Stimulated activated CD8-positive, alpha-beta memory T cell treated with anti-CD3 and anti-CD28 coated beads, Interleukin-2, amount 100 ng/mL, for 48 hours (primary cell): ENCODE measurements at places on chromosomes 6 and 20.

GRCh38 chr20:47117773-47118172, 223.1 kb downstream of the EYA2 start:
- DNase-seq, result no peak

- no peak for DNase-seq
Observed at GRCh38 chr6:135525594-135525993, 28.1 kb upstream of the AHI1 start.

GRCh38 chr20:33232486-33233072, 3.2 kb upstream of the BPIFA1 start:
- no peak for DNase-seq

DNA sequence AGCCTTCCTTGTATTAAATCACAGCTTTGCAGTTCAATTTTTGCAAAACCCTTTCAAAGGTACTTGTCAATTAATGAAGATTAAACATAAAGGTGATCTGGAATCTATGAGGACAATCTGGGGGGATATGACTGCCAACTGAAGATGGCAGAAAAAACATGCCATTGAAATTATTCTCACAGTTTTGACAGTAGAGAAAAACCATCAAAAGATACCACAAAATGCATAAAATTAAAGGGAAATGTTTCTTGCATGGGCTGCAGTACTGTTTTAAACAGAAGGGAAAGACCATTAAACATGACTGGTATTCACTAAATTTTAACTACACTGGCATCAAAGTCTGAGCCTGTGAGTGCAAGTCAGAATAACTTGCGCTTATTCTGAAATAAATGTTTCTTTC, 194.2 kb downstream of the ATXN1 start:
- no peak for DNase-seq

- DNase-seq, result no peak
Observed at GRCh38 chr6:139940741-139941729, 566.6 kb upstream of the CITED2 start.

GRCh38 chr20:58019850-58020625, 208.4 kb downstream of the ANKRD60 start:
- no peak for DNase-seq

DNA sequence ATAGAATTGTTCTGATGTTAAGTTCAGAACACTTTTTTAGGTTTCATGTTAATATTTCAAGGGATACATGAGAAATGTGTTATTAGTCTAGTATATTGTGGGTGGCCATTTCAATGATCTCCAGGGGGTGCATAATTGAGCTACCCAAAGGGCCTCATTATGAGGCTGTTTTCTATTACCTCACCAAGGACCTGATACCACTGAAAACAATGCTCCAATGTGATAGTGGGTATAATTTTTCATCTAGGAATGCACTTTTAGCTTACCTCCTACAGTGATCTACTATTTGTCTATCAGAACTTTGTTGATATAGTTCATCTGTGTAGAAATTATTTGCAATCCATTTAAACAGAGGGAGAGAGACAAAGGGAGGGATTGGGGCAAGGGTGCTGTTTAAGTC, 106.8 kb upstream of the HS3ST5 start:
- DNase-seq, result no peak

GRCh38 chr6:35461270-35461669, 6.9 kb upstream of the RPL10A start:
- no peak for DNase-seq

GRCh38 chr6:162526960-162527359, 200.6 kb downstream of the PRKN start:
- no peak for DNase-seq

- no peak for DNase-seq
Observed at GRCh38 chr6:116019428-116019827, 41.3 kb downstream of the FRK start.

DNA sequence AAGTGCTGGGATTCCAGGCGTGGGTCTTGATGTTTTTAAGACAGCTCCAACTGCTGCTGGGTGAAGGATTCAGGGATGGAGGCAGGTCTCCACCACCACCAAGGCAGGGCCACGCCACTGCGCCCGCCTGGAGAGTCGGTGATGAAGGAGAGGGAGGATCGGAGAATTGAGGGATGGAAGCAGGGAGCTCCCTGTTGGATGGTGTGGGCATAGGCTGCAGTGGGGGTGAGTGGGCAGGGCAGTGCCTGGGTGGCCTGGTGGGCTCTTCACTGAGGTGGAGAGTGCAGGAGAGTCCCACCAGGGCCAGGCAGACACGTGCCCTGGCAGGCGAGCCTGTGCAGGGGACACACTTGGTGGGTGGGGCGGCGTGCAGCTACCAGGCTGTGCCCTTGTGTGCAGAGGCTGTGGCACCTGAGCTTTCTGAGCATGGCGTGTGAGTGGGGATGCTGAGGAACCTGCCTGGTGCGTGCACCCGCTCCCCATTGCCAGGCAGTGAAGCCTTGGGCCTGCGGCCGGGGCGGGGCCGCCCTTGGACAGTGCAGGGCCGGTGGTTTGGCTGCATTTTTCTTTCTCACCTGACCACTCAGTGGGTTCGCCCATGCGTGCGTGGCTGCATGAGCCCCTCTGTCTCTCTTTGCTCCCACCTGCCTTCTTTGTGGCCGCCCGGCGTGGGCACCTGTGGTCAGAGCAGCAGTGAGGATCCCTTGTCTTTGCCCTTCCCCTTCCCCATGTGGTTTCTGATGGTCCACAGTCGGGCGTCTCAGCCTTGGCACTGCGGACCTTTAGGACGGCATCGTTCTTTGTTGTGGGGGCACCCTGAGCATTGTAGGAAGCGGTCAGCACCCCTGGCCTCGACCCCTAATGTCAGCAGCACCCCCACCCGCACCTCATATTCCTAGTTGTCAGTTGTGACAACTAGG, 11.3 kb downstream of the RBM38 start:
- no peak for DNase-seq

DNA sequence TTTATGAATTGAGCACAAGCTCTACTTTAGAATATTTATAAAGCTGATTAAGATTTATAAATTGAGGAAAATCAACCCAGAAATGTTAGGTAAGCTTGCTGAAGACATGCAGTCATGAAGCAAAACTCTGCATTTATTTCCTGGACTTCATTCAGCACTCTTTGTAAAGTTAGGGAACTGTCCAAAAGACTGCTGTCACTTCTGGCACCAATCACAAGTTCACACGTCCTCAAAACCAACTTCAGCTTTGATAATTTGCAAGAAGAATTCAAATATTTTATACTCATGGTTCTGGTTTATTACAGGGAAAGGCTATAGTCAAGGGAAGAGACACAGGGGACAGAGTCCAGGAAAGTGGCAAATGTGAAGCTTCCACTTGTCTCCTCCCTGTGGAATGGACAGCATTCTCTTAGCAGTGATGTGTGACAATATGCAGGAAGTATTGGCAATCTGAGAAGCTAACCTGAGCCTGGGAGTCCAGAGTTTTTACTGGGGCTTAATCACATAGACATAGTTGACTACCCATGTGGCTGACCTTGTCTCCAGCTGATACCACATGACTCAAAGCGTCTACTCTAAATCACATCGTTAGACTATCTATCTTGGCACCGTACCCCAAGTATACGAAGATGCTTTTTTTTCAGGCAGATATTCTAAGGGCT, 85.4 kb downstream of the PPP1R14C start:
- no peak for DNase-seq

- DNase-seq, result no peak
Observed at GRCh38 chr6:135728589-135728988, 122.9 kb upstream of the PDE7B start.

- no peak for DNase-seq
Observed at GRCh38 chr6:158219228-158219627, 51.1 kb downstream of the GTF2H5 start.

GRCh38 chr6:44498436-44498835, 110.9 kb downstream of the CDC5L start:
- DNase-seq, result no peak

- DNase-seq, result no peak
Observed at GRCh38 chr6:152248980-152249379, 388.2 kb downstream of the SYNE1 start.

- DNase-seq, result no peak
Observed at GRCh38 chr6:33769248-33769821, 19.6 kb downstream of the LEMD2 start.

- DNase-seq, result no peak
Observed at GRCh38 chr6:134166511-134167261, 114.3 kb upstream of the SLC2A12 start.

DNA sequence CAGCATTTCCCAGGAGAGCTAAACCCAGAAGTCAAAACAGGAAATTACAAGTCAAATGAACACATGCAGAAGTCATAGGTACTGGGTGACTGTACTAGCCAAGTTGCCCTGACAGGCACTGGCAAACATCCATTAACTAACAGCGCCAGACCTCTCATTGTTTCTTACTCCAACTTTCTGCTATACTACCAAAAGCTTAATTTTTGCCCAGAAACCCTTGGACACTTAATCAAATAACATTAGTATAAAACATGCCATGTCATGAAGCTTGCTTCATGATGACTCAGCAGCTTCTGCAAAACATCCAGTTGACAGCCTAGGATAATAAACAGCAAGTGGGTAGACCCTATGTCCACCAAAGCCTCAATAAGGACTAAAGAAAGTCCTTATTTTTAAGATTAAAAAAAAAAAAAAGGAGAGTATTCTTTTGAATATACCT, 3.5 kb downstream of the NUP153 start:
- no peak for DNase-seq
